Posterior vena cava (tissue), 2 donors: ENCODE measurements at places on chromosomes 11 and 22. TPM values are rescaled to one million over a fixed set of nuclear protein-coding genes. Genes with fewer than 3 reads are reported as not detected.

DNA sequence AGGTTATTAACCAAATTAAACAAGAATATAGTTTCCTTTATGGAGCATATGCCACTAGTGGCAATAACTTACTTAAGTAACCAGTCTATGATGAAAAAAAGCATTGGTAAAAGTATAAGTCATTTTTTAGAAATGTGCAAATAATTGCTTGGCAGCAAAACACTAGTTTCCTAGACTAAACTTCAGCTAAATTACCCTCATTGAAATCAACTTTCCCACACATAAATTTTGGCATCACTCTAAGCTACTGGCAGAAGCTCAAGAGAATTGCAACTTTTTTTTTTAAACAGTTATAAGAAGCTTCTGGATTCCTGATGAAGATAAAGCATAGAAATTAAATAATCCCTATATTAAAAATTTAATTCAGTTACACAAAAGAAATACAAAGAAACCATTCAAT is 12.5 kb downstream of the CCDC34 start:
- no peak for DNase-seq

Gene RBM4
- total RNA-seq, result 68.9 TPM

- DNase-seq, result no peak
Measured at GRCh38 chr22:39498802-39499201, 3.3 kb upstream of the MIEF1 start.

GRCh38 chr11:21323617-21324016 is 654.2 kb downstream of the NELL1 start:
- no peak for DNase-seq

Gene ADM
- total RNA-seq, result 52.2 TPM

DNA sequence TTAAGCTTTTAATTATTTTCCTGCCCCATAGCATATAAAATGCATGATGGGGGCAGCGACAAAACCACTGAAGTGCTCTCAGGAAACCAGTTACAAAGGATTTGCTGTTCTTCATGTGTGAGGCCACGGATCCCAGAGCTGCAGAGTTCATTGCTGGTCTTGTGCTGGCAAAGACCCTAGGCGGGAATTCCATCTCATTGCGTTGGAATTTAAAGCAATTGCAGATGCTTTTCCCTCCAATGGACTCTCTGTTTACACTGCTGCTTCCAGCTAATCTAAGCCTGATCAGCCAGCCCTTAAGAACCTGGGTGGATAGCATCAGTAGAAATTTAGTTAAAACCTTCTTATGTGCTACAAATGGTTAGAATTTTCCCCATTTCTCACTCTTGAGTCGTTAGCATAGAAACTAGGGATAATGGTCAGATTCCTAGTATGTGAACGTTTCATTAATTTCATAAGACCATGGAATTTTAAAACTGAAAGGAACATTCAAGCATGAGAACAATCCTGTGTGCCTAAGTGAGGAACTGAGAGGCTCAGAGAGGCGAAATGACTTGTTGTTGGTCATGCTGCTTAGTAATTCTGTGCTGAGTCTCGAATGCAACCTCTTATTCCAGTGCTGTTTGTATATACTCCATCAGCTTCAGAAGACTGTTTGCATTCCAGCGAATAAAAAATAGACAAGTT is 36.1 kb upstream of the ADSL start:
- DNase-seq, result no peak

Gene TSPAN18
- 41.4 TPM for total RNA-seq

Gene MS4A6E
- total RNA-seq, result not detected
